ENCODE measurements at places on chromosomes 1 and 21.
A peak's percentile ranks its signal among the peaks of the same experiment; 100 is the strongest.

DNA sequence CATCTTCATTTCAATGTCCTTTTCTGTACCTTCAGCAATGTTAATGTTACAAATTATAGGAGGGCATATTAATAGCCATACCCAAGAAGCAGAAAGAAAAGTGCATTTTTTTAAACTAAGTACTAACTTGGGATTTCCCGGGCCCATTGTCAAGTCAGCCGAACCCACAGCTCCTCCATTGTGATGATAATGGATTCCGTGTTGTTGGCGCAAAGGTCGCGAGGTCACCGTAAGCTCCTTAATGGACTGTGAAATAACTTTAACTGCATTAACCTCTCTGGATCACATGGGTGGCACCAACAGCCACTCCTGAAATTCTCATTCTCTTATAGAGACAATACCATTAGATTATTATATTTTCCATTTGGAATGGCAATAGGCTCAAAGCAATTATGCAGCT is 250.6 kb upstream of the RRP15 start:
- DNase-seq = no peak

DNA sequence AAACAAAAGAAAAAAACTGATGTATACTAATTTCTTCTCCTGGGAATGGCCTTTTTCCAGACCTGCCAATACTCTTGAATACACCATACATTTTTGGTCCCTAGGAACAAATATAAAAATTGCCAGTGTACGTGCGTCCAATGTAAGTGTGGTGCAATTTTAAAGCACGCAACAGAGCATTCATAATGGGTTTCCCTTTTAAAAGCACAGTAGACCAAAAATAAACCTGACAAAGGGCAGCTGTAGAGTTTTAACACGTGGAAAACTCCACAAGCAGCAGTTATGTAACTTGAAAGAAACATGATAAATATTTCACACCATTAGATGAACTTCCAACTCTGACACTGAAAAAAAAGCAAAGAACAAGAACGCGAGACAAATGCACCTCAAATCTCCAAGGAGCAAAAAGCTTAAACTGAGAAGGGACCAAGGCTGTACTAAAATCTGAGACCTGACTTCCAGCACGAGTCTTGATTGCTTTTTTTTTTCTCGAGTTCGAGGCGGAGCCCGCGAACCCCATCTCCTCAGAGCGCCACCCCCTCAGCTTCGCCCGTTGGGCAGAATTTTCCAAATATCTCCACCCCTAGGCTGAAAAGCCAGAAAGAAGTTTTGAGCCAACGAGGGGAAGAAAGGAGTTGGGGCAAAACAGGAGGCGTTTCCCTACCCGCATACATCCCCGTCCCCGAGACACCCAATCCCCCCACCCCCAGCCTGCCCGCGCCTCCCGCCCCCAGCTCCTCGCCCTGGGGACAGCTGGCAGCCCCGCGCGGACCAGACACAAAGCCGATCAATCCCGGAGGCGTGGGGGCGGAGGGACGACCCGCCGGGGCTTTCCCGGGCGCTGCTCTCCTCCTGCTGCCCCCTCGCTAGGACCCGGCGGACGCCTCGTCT is at the start of gene JAM2:
Gene JAM2 (plus strand): TSS at position 599 of the 891 bp plus-strand sequence. CDS start 564 bp downstream, outside the sequence.
- DNase-seq = no peak

- no peak for DNase-seq
These were observed 26.8 kb downstream of the TP73 start for GRCh38 chr1:3679098-3679555.

GRCh38 chr1:110293601-110294104 is 45.5 kb upstream of the RBM15 start:
- no peak for DNase-seq

DNA sequence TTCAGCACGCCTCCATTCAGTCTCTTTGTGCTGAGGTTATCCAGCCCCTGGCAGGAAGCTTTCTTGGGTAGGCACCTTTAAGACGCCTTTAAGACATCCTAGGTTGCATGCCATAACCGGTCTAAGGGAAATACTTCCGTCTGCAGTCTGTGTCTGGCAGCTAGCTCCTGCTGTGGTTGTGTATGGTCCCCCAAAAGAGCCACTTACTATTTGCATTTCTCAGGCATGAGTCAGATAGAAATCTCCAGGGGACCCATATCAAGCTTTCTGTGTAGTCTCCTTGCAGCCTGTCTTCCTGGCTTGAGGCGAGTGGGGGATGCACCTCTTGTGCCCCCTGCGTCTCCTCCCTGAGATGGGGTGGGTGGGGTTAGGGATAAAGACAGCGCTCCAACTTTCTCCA is 10.0 kb upstream of the RYR2 start:
- no peak for DNase-seq

- DNase-seq = no peak
These were observed 151.5 kb downstream of the PEX14 start for GRCh38 chr1:10626131-10626731.

- DNase-seq = no peak
These were observed 1.5 kb upstream of the PLA2G2F start for GRCh38 chr1:20137604-20138003.

DNA sequence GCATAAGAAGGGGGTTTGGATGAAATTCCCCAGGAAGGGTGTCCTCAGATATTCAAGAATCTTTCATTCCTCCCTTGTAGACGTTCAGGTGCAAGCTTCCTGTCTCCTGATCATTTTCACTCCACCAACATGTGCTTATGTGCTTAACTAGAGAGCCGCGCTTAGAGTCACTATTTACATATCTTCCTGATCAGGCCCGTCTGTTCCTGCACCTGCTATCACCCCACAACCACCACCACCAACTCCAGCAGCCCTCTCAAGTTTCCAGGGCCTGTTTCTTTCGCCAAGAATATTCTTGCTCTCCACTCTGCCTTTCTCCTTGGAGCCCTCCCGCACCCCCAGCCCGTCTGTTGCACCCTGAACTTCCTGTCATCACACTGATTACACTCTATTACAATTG is 113.4 kb downstream of the SPSB1 start:
- DNase-seq = peak; percentile 12

- no peak for DNase-seq
These were observed 1.7 kb upstream of the TFF3 start for GRCh38 chr21:42316891-42317290.

DNA sequence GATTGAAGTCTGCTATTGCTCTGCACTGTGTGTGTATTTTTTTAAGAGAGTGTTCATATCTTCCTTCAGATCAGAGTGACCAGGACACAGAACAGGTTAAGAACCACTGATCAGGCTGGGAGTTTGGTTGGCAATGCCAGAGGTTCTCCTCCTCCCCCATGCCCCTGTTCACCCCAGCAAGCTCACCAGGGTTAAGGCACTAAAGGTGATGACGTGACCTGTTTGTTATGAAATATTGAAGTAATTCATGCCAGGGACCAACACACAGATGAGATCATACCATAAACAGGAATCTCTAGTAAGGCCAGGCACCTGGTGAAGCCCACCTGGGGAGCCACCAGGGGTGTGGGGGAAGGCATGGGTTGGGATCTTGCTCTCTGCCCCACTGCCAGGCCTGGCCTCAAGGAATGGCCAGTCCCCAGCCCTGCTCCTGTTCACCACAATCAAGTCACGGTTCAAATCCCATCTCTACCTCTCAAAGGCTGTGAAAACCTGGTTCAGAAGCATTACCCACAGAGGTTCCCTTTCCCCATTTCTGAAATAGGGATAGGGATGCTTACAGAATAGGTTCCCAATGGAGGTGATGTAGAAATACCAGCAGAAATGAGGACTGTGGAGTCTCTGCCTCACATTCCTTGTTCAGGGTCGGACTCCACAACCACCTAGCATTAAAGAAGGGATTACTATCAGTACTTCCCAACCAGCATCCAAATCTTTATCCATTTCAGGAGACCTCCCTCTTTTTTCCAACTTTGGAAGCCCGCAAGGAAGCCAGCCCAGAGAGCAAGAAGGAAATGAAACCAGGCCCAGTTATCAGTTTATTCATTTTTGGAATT is 2.4 kb downstream of the ID3 start:
- DNase-seq = no peak

- DNase-seq = no peak
These were observed 9.8 kb upstream of the SLC19A1 start for GRCh38 chr21:45551783-45552695.

DNA sequence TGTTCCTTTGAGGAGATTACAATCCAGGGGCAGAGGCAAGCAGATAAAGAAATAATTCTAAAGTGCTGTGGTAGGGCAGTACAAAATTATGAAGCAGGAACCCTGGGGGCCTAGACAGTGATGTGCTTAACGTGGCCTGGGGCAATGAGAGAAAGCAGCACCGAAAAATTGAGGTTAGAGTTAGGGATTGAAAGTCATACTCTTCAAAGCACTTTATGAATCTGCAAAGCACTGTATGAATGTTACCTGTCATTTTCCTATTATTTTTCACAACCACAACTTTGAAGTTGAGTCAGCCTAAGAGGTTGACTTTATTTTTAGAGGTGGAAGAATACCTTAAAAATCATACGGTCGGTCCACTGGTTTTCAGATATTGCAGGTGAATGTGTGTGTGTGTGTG is 183.4 kb upstream of the NFIA start:
- no peak for DNase-seq

DNA sequence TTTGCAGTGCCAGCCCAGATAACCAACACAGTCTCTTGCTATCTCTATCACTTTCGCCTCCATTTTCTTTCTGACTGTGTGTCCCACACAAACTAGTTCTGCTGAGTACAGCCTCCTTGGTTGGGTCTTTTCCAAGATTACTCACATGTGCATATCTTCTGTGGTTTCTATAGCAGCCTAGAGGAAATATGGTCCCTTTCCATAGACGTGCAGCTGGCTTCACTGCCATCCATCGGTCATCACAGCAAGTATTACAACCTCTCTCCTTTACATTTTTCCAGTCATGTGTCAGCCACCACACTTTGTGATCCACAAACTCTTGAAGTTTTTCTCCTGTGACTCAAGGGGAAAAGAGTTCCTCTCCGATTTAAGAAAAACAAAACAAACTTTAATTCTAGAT is 893.4 kb upstream of the ADGRL4 start:
- DNase-seq = no peak

GRCh38 chr1:167627615-167627864 is 2.5 kb upstream of the RCSD1 start:
- DNase-seq = no peak

DNA sequence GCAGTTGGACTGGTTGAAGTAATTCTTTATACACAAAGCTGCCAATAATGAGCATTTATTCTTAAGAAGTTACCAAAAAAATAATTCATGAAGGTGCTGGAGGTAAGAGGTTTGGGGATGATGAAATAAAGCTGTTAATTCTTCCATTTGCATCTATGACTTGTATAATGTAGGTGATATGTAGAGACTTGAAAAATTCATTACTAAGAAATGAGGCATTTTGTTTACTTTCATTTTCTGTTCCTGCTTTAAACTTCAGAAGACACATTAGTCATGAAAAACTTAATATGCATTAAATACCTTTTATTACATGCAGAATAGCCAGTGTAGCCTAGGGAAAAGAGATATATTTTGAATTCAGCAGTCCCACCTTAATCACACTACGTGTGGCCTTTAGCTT is 214.2 kb downstream of the SLC44A5 start:
- no peak for DNase-seq

GRCh38 chr1:60705026-60705425 is 377.3 kb upstream of the NFIA start:
- DNase-seq = no peak

DNA sequence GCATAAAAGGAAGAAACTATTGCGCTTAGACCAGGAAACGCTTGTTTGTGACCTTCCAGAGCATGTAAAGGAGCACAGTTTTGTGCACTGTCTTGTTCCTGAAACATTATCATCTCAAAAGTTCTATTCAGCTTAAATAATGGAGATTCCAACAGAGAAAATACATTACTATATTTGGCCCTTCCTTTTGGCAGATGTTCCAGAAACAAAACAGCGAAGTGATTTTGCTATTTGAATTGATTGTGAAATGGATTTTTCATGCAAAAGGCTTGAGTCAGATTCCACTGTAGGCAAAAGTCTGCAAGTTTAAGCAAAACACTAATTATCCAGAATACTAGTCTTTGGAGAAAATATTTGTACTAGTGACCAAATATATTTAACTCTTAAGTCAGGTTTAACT is 80.3 kb upstream of the PTBP2 start:
- DNase-seq = no peak

DNA sequence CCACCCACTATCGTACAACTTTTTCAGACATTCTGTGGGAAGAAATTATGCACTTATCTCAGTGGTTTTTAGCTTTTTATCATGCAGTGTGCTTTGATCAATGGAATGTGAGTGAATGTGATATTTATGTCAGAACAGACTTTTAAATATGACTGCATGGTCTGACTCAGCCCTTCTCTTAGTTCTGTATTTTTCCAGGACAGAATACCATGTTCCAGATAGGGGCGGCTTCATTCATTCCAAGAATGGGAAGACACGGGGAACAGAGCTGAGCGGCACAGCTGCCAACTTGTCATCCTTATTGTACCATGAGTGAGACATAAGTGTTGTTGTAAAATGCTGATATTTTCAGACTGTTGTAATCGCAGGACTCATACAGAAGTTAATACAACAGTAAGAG is 214.6 kb upstream of the NCAM2 start:
- no peak for DNase-seq

GRCh38 chr1:39269791-39270342 is 65.4 kb downstream of the MACF1 start:
- peak; percentile 64 for DNase-seq

GRCh38 chr1:60113028-60113427 is 39.5 kb upstream of the C1orf87 start:
- DNase-seq = no peak

DNA sequence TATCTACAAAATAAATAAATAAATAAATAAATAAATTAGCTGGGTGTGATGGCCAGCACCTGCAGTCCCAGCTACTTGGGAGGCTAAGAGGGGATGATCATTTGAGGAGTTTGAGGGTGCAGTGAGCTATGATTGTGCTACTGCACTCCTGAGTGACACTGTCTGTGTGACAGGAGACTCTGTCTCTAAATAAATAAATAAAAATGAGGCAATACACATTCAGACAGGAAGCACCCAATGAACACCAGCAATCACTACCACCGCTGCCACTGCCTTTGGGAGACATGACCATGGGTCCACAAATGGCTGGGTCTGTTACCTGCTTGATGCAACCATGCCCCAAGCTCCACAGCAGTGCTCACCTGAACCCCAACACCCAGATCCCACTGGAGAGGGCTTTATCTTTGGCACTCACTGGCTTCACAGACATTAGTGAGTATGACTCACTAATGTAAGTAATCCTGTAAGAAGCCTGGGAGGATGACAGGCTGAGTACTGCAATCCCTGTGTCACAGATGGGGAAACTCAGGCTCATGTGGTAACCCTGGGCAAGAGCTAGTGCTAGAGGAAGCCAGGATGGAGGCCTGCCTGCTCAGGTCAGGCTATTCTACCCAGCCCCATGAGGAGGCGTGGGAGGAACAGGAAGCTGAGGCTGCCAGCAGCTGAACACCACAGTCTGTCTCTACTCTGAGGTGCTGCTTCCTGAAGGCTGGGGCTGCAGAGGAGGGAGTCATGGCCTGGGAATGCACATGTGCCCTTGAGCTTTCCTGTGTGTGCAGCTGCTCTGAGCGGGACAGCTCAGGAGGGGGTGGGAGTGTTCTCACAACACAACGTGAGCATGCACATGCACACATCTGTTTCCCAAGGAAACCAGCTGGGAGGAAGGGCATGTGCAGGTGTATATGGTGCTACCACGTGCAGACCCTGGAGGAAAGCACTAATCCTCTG is 43.0 kb downstream of the SLC9A1 start:
- no peak for DNase-seq

GRCh38 chr1:93811326-93812065 is 67.5 kb downstream of the DNTTIP2 start:
- DNase-seq = no peak

All from NCI-H187 treated with DMSO at 0.1 percent for 48 hours (cell line).